ENCODE measurements at places on chromosomes 1 and 21.

DNA sequence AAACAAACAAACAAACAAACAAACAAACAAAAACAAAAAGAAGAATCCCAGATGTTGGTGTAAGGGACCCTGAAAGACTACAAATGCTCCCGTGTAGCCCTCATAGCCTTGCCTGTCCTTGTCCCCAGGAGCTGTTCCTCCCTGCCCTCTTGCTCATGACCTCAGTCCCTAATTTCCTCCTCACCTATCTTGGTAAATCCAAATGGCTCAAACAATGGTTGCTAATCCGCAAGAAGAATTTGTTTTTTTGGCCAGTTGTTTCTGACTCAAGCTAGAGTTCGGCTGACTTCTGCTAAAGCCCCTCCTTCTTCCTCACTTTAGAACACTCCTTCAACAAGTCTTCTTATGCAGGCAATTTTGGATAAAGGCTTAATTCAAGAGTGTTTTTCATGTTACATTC, 15.6 kb downstream of the LCA5L start:
- DNase-seq: no peak

DNA sequence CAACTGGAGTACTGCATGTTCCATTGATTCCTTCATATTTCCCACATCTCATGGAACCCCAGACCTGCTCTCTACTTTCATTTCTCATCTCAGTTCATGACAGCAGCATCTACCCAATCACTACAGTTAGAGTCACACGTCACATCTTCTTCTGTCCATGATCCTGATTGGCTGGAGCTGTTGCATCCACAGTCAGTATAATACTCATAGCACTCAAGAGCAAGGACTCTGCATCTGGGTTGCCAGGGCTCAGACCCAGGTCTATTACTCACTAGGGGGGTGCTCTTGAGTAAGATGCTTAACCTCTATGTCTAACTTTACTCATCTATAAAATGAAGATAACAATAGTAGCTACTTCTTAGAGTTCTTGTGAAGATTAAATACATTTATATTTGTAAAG, 4.4 kb upstream of the XPR1 start:
- DNase-seq: no peak

DNA sequence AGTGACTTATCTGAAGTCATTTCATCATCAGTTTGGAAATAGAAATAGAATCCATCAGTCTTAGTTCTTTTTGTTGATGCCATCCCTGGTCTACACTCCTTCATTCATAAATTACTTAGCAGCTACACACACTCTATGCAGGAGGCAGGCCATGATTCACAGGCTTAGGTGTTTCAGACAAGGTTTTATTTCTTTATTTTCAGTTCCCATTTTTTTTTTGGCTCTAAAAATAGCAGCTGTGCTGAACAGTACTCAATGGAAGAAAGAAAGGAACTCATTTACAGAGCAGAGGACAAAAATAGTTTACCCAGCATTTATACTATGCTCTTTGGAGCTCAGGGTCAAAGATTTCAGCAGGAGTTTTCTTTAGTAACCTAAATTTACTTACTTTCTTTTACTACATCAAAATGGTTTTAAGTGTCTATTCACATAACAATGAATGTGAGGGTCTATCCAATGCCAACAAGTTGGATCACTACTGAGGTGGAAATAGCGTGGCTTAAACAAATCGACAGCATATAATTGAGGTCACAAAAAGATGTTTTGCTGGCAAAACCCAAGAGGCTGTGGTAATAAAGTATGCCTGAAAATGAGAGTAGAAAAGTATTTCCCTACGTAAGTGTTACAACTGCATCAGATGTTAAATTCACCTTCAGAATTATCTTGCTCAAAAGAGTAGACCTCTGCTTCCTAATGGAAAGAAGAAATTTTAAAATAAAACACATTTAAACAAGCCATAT, 7.7 kb downstream of the KRTAP19-8 start:
- no peak for DNase-seq

GRCh38 chr1:22207511-22208267, 64.8 kb upstream of the WNT4 start:
- DNase-seq: no peak

DNA sequence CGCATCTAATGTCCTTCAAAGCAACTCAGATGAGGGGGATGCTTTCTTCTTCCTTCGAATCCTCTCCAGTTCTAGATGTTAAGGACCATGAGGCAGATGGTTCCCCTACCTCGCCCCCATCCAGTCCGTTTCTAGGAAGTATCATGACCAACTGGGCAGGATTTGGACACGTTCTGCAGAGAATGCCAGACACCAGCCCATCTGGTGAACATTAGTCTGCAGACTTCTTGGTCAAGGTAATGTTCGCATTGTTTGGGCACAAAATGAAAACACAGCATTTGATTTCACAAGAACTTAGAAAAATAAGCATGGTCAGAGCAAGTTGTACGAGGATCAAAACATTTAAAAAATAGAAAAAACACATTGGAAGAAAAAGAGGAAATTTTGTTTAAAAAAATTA, 25.4 kb upstream of the ADARB1 start:
- no peak for DNase-seq

GRCh38 chr1:43418858-43419257, 29.2 kb downstream of the SZT2 start:
- no peak for DNase-seq

DNA sequence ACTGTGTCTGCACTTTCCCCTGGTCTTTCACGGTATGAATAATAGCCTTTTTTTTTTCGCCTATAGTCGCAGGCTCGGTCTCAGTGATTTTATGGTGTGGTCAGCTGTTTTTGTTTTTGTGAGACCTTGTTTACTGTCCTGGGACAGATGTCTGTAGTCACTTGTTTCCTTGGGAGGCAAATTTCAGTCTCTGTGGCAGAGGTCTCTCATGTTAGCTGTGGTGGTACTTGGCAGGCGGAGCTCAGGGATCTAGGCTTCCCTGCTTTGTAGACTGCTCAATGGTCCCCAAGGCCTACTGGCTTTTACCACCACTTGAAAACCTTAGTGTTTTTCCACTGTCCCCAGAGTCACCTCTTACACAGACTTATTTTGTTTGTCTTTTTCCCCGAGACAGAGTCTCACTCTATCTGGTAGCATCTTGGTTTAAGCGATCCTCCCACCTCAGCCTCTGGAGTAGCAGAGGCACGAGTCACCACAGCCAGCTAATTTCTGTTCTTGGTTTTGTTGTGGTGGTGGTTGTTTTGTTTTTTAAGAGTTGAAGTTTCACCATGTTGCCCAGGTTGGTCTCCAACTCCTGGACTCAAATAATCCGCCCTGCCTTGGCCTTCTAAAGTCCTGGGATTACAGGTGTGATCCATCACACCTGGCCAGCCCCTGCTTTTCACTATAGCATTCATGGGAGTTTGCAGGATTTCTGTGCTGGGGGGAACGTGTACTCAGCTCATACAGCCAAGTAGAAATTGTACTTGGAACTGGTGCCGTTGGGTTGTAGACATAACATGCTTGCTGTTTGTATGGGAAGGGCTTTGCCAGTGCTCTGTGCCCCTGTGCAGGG, 10.3 kb downstream of the RNU1-2 start:
- no peak for DNase-seq

DNA sequence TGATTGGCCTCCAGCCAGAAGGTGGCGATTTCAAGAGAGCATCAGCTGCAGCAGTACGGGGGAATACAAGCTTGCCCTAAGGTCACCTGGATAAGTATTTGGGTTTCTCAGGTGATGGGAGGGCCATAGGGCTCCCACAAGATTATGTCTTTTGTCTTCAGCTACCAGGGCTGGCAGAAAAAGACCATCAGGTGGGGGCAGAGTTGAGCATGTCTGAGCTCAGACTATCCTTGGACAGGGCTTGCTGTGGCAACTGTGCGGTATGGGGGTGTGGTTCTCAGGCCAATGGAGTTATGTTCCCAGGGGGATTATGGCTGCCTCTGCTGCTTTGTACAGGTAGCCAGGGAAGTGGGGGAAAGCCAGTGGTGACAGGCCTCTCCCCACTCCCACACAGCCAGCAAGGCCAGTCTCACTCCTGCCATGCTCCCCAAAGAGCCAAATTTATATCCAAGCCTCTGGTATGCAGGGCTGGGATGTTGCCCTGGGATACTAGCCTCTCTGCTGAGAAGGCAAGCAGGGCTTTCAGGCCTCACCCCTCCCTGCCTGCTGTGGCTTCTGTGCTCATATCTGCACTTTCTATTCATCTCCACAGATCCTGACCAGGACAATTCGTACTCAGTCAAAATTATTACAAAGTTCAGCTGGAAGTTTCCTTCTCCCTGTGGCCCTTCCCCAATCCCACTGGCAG, 26.6 kb upstream of the CD84 start:
- no peak for DNase-seq

GRCh38 chr1:202709276-202710041, 795 bp downstream of the SYT2 start:
- no peak for DNase-seq

- DNase-seq: peak; percentile 85
Observed at GRCh38 chr1:155007251-155007828, 4.7 kb downstream of the ZBTB7B start.

DNA sequence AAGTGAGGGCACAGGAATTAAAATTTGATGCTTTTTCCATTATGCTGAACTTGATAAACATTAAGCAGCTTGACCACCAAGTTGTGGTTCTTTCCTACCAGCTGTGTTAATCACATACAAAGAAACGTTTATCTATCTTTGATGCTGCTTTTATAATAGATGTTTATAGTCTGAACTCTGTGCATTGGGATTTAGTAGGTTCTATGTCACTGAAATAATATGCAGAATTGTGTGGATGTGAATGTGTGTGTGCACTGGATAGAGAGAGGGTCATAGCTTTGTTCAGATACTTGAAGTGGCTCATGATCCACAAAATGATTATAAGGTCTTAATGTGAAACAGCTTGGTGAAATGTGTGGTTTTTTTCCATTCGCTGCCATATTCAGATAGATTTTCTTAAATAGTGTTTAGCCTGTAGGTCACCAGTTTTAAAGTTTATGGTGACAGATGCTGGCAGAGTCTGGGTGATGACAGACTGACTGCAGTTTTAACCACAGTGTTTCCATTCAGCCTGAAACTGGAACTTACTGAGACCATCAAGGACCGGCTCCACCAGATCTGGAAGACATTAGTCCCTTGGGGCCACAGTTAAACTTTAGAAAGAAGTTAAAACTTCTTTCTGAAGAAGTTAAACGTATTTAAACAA, 10.2 kb downstream of the DDI2 start:
- no peak for DNase-seq

GRCh38 chr1:173268786-173269277, 61.7 kb upstream of the TNFSF4 start:
- no peak for DNase-seq

GRCh38 chr1:48603222-48603621, 131.2 kb upstream of the SPATA6 start:
- DNase-seq: no peak

DNA sequence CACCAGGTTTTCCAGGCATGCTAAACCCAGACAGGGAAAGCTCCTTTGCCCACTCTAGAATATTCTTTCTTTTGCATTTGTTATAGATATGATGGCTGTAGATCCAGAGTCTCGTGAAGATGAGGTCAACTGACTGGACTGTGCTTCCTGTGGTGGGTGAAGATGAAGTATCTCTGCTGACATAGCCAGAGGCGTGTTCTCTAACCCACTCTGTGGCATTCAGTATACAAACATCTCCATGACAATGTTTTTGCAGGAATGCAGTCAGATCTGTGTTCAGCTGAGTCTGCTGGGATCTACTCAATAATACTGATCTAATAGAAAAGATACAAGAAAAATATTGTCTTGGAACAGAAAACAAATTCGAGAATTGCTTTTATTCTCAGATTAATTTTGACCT, 11.3 kb downstream of the RWDD2B start:
- DNase-seq: no peak

DNA sequence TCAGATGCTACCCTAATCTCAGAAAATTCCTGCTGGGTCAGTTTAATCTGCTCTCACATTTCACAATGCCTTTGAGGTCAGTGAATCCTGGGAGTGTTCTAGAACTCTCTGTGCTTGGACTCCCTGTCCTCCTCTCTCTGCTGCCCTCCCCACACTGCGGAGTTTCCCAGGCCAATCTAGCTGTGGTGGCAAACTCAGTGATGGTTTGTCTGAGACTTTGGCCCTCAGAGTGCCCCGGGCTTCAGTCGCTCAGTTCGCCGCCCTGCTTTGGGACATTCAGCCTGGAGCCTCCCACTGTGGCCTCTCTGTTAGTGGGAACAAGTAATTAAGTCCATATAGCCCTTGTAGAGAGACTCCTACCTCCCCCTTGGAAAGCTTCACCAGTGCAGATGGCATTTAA, 7.1 kb downstream of the C1orf226 start:
- no peak for DNase-seq

DNA sequence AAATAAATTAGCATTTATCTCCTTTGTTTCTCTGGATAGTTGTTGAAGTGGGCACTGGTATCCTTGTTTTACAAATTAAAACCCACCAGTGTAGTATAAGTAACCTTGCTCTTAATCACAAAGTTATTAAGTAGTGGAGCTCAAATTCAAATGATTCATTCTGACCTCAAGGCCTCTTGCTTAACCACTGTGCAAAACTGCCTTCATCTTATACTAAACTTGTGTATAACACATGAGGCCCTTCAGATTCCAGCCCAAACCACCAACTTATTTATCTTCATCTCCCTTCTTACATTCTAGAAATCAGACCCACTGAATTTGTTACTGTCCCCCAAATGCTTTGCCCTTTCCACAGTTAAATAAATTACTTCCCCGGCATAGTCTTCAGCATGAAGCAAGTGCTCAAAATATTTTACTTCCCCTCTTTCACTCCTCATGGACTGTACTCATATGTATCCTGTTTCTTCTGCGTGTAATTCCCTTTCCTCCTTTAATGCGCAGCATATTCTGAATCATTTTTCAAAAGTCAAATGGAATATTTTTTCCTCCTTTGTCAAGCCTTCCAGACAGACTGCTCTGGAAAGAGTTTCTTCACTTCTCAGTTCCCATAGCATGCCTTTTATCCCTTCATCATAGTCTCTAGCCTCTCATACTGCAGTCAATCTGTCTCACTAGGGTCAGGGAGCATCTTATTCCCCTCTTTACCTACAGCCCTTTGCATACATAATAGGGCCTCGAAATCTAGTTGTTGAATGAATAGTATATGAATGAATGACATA, 19.0 kb upstream of the DNASE2B start:
- no peak for DNase-seq

- DNase-seq: no peak
Observed at GRCh38 chr1:38131024-38131585, 84.5 kb upstream of the POU3F1 start.

GRCh38 chr1:47533793-47534328, 96.0 kb downstream of the FOXD2 start:
- no peak for DNase-seq

GRCh38 chr1:151851886-151852285, 1.6 kb downstream of the THEM5 start:
- DNase-seq: no peak

- peak; percentile 54 for DNase-seq
Observed at GRCh38 chr1:226063224-226063976, 884 bp downstream of the H3-3A start.

GRCh38 chr1:89836252-89837035, 15.6 kb downstream of the LRRC8D start:
- no peak for DNase-seq

GRCh38 chr1:104120525-104120924, 370.8 kb downstream of the AMY1C start:
- DNase-seq: no peak

- DNase-seq: no peak
Observed at GRCh38 chr1:164518692-164519332, 40.2 kb upstream of the PBX1 start.
